ENCODE measurements at places on chromosomes 2 and 18.

- DNase-seq, result no peak
Observed at GRCh38 chr2:133667085-133667484, 98.8 kb upstream of the NCKAP5 start.

GRCh38 chr2:141125432-141125831, 1005.4 kb downstream of the LRP1B start:
- DNase-seq, result no peak

DNA sequence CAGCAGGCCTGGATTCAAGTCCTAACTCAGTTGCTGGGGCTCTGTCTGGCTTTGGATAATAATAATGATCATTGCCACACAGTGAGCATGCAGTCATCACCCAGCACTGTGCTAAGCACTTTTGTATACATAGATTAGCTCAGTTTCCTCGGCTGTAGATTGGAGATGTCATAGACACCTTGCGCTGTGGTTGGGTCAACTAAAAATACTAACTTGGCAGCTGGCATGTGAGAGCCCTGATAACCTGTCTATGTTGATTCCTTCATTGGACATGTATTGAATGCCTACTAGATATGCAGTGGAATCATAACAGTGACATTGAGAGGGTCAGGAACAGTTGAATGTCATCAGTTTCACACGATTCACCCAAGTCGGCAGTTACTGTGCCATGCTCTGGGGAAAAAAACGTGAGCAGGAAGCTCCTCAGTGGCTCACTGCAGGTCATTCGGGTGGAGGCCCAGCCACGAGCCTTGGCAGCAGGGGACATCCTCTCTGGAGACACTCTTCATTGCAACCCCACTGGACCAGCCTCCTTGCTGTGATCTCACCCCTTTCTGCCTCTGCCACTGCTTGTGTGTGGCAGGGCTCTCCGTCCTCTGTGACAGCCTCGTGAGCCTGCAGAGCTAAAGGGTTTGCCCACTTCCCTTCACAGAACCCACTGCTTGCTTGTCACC, 85.3 kb downstream of the NPAS2 start:
- no peak for DNase-seq

- DNase-seq, result no peak
Observed at GRCh38 chr2:133193544-133194361, 374.5 kb downstream of the NCKAP5 start.

DNA sequence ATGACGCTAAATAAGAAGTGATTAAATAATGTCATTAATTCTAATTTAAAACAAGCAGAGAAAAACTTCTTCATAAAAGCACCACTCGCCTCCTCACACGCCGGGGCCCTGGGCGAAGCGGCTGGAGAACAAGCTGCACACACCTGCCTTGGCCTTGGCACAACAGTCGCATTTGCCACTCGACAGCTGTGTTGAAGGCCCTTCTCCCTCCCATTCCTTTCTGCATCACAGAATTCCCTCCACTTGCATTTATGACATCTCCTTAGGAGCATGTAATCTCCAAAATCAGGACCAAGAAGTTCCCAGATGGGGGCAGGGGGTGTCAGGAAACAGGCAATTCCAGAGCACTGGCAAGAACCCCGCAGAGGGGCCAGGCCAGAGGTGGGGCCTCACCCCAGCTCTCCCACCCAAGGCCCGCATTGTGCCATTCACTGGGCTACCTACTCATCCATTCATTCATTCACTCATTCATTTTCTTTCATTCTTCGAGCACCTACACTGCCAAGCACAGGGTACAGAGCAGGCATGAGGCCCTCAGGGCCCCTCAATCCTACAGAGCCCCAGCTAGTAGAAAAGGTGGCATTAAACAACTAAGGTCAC, 6.4 kb downstream of the HDAC4 start:
- DNase-seq, result no peak

- no peak for DNase-seq
Observed at GRCh38 chr2:11048335-11049008, 106.8 kb upstream of the SLC66A3 start.

- DNase-seq, result no peak
Observed at GRCh38 chr2:217512259-217512658, 490.5 kb downstream of the TNS1 start.

DNA sequence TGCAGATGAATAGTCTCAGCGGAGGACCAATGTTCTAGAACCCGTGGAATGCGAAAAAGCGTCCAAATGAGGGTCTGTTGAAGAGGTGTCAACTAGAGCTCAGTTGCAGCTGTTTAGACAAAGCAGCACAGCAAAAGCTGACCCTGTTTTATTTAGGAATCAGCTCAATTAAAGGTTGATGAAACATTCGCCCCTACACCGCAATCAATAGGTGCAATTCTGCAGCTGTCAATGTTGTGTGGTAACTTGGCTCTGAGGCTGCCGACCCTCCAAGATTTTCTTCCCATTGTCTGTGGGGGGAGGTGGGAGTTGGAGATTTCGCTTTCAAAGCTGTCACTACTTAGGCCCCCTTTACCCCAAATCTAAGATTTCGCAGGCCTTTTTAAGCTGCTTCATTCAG, 330.0 kb downstream of the ETAA1 start:
- DNase-seq, result no peak

DNA sequence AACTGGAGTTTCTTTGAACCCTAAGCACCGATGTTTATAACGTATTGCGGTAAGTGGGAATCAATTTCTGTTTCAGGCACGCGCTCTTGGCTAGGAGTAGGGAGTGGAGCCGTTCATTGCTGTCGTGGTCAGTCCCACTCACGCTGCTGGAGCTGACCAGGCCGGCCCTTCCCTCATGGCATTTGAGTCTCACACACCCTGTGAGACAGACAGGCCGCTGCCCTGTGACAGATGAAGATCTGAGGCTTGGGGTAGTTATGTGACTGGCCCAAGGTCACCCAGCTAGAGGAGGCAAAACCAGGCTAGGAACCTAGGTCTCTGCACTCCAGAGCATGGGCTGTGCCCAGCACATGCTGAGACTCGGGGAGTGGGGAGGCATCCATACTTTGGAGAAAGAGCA, 2.9 kb upstream of the CIDEA start:
- no peak for DNase-seq

DNA sequence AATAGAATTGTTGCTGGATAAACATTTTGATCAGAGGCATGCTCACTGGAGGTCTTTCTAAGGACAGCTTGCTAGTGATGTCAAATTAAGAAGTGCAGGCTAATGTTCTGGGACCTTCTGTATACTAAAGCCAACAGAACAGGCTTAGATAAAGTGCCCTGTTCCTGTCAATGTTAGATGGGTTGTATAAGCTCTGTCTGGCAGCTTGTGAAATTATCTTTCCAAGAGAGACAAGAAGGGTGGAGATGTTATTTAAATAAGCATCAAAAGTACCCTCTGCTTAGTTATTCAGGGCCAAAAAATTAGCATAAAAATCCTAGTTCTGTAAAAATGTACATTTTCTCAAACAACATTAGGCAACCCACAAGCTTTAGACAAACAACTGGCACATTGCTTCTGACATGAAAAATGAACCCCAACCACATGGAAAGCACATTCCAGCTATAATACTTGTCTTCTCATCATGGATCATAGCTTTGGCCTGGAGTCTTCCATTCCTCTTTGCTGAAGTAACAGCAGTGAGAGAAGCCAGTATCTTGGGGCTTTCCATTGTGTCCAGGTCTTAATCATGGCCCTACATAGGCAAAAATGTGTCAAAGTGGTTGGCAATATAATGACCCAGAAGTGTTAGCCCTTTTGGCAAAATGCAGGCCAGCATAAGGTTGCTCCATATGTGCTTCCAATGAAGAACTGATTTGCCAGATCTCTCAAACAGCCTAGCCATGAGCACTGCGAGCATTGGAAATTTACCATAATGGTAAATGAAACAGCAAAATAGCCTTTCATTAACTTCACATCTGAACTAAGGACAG, 478.1 kb upstream of the ZNF804A start:
- DNase-seq, result no peak

GRCh38 chr2:28950941-28951630, 30.0 kb upstream of the TOGARAM2 start:
- no peak for DNase-seq

- no peak for DNase-seq
Observed at GRCh38 chr18:54952026-54952425, 7.2 kb downstream of the CCDC68 start.

DNA sequence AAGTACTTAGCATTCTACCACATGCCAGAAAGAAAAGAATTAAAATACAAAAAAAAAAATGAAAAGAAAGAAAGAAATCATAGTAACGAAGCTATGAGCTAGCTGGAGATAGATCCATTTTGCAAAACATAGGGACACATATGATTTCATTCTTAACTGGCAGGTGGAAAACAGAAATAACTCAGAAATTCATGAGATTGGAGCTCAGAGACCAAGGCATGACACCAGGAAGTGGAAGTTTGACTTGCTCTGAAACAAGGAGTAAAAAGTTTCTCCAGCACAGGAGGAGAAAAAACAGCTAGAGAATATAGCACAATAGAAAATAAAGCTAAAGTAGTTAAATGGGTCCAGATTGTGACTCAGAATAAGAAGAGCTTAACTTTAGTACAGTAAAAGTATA, 278.1 kb downstream of the ZEB2 start:
- DNase-seq, result no peak

DNA sequence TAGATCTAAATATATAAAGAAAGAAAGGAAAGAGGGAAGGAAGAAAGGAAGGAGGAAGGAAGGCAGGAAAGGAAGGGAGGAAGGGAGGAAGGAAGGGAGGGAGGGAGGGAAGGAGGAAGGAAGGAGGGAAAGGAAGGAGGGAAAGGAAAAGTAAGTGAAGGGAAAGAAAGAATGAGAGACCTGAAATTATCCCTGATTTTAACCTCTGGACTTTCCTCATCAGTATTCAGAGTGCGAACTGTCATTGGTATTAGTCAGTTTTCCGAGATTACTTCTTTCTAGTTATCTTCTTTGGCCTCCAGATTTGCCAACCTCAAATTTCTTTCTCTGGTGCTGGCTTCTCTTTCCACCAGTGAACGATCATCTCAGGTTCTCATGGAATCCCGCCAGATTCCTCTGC, 215.5 kb upstream of the FN1 start:
- no peak for DNase-seq

DNA sequence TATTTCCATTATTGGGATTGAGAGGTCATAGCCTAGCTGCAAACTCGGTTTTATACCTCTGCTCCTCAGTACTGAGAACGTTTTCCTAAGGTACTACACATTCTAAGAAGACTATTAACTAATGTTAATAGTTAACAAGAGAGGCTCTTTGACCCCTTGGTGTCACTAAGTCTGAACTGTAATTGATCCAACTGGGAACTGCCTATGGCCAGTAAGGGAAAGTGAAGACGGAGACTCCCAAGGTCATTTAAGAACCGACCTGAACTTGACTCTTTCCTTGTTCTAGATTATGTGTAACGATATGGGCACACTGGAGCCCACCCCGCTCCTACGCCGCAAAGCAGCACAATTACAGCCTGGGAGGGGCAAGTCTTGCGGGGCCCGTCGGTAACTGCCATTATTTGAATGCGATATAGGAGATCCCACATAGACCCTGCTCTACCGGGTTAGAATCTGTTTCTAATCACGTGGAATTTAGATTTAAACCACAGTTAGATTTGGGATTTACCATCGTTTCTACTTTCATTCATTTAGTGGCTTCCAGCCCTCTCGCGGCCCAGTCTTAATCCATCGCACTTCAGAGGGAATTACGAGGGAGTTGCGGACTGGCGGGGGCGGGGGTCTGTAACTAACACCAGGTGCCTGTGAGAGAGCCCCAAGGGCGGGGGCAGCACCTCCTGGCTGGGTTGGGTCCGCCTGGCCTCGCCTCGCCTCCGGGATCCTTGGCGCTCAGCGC, 84.1 kb upstream of the EPB41L3 start:
- no peak for DNase-seq

DNA sequence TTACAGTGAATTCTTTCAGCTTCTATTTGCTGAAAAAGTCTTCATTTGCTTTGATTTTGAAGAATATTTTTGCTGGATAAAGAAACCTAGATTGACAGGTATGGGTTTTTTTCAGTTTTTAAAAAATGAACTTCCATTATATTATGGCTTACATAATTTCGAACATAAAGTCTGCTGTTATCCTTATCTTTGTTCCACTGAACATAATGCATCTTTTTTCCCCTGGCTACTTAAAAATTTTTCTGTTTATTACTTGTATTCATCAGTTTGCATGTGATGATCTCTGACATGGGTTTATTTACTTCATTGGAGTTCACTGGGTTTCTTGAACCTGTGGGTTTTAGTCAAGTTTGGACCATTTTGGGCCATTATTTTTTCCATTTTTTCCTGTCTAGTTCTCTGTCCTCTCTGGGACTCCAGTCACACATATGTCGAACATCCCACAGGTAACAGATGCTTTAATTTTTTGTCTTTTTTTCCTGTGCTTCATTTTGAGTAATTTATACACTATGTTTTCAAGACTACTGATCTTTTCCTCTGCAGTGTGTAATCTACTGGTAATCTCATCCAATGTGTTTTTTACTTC, 33.1 kb downstream of the SEC11C start:
- no peak for DNase-seq

DNA sequence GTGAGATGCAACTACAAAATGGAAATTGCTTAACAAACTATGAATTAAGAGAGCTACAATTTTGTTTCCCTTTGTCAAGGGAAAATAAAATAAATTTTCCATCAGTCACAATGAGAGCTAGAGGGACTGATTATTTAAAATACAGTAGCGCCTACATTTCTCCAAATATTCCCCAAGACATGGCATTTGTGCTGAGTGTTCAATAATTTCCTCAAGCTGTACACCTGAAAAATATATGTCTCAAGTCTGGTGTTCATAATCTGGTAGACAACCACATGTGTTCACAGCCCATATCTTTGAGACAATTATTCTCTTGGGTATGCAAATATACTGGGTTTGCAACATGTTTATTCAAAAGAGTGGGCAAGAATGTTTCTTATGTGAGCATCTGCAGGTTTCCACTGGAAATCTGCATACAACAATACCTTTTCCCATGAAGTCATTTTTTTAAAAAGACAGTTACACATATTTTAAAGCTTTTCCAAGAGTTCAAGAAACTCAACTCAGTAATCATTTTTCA, 240.1 kb upstream of the VRK2 start:
- DNase-seq, result no peak

DNA sequence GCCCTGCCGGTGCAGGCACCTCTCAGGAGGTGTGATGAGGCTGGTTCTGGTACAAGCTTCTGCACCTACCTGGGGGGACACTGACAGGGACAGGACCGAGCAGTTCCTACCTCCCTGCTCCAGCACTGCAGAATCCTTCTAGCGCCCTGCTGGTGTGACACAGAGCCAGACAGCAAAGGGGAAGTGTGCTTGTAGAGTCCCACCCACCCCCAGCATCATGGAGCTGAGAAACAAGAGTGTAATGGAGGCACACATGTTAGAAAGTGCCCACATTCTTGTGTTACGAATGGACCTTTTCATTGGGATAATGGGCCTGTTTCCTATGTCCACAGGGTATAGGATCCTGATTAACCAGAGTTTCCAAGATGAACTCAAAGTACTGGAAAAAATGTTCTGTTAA, 38.3 kb downstream of the OXER1 start:
- DNase-seq, result no peak

Measured in CD4-positive, alpha-beta T cell treated with Interleukin-17A for 1 hour (primary cell).